ENCODE measurements at places on chromosomes 5 and 9.
A peak's percentile ranks its signal among the peaks of the same experiment; 100 is the strongest.

DNA sequence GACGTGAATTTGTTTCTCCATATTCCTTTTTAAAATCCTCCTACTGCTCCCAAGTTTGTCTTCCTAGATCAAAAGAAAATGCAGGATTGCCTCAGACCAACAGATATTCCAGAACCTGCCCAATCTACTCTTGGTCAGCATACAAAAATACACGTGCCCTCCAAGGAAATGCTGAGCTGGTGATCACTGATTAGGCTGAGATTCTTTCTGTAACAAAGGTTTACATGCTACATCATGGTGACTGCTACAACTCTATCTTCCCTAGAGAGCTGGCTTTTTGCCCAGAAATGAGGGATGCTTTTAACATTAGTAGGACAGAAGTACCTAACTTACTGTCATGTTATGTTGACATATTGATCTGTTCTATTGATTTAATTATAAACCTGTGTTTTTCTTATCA is 35.5 kb downstream of the OR2Y1 start:
- DNase-seq: no peak

- no peak for DNase-seq
Measured at GRCh38 chr5:173317091-173317730, 11.0 kb downstream of the STC2 start.

DNA sequence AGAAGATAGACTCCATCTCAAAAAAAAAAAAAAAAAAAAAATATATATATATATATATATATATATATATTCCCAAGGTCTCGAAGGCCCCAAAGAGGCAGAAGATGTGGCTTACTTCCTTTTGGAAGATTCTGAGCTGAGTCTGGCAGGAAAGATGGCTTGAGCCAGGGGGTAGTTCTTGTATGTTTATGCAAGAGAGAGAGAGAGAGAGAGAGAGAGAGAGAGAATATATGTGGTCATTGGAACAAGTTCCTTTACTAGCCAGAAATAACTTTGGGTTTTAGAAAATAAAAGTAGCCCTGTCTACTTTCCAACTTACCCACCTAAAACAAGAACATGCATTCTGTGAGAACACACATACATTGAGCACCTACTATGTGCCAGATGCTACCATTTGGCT is 17.6 kb downstream of the NCS1 start:
- no peak for DNase-seq

DNA sequence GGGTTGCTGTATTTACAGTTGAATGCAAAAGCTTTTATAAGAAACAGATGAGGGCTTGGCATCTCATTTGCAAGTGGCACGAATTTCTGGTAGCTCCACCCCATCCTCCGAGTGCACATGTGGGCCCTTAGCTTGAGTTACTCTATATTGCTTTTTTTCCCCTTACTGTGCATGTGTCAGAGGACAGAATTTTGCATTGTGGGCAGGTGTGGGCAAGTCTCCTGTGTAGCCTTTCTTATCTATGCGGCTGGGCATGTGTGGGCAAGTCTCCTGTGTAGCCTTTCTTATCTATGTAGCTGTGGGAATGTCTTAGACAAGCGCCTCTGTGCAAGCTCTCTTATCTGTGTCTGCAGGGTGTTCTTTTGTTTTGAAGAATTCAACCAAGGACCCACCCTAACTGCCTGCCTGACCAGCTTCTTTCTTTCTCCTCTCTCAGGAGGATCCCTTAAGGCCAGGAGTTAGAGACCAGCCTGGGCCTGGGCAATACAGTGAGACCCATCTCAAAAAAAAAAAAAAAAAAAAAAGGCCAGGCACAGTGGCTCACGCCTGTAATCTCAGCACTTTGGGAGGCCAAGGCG is 34.1 kb upstream of the SIL1 start:
- DNase-seq: no peak

- DNase-seq: no peak
Measured at GRCh38 chr9:132239518-132239917, 77.7 kb downstream of the NTNG2 start.

DNA sequence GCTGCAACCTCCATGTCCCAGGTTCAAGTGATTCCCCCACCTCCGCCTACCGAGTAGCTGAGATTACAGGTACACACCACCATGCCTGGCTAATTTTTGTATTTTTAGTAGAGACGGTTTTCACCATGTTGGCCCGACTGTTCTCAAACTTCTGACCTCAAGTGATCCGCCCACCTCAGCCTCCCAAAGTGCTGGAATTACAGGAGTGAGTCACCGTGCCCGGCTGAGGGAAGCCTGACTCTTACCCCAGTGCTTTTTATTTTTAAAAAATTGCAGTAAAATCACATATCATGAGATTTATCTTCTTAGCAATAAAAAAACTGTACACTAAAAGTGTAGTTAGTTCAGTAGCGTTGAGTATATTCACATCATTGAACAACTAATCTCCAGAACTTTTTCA is 105.3 kb downstream of the SLIT3 start:
- DNase-seq: no peak

GRCh38 chr9:136506425-136506824 is 23.6 kb upstream of the SEC16A start:
- DNase-seq: no peak

DNA sequence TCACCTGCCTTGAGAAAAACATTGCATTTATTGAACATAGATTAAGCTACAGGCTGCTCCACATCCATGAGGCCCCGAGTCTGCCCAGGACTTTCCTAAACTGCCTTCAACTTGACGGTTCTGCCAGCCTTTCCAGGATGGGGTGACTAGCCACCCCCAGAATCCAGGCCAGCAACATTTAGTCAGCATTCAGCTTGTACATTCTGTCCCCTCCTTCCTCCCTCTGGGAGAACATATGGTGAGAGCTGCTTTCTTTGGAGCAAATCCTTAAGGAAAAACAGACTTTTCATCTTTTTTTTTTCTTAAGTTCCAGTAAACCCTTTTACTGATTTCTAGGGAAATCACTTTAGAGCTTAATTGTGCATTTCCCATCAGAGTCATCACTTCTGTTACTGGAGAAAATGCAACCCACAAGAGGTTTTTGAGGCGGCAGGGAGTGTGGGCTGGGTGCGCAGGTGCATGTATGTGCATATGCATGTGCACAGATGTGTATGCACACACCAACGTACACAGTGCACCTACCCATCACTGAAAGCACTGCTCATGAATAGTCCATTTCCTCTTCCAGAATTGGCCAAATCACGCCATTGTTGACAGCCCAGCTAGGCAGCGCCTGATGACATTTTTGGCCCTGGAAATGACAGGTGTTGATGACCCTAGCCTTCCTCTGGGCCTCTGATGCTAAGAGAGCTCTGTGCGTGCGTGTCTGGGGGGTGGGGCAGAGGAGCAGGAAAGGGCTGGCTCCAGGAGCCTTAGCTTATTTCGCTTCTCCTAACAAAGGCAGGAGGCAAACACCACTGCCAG is 145.6 kb downstream of the HSD17B3 start:
- peak; percentile 46 for DNase-seq

- DNase-seq: no peak
Measured at GRCh38 chr9:70177121-70177520, 81.7 kb upstream of the SMC5 start.

- no peak for DNase-seq
Measured at GRCh38 chr5:86974955-86975354, 292.7 kb upstream of the RASA1 start.

- DNase-seq: peak; percentile 45
Measured at GRCh38 chr5:109411627-109412026, 1.9 kb upstream of the PJA2 start.

GRCh38 chr5:139381837-139382761 is 998 bp downstream of the SLC23A1 start:
- DNase-seq: no peak

DNA sequence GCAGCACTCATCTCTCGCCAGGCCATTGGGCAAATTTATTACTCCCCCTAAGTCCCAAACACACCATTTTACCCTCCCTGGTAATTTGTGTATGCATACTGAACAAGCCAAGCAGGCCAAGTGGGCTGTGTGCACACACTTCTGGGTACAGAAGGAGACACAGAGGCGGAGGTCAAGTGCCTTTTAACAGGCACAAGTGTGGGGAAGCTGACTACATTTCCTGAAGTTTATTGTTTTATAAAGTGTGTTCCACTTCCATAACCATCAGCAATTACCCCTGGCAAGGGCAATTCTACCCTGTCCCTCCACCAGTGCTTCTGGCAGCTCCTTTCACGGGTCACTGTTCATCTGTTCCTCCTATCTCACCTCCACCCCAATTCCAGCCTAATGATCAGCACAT is 93.9 kb downstream of the SETX start:
- DNase-seq: no peak

DNA sequence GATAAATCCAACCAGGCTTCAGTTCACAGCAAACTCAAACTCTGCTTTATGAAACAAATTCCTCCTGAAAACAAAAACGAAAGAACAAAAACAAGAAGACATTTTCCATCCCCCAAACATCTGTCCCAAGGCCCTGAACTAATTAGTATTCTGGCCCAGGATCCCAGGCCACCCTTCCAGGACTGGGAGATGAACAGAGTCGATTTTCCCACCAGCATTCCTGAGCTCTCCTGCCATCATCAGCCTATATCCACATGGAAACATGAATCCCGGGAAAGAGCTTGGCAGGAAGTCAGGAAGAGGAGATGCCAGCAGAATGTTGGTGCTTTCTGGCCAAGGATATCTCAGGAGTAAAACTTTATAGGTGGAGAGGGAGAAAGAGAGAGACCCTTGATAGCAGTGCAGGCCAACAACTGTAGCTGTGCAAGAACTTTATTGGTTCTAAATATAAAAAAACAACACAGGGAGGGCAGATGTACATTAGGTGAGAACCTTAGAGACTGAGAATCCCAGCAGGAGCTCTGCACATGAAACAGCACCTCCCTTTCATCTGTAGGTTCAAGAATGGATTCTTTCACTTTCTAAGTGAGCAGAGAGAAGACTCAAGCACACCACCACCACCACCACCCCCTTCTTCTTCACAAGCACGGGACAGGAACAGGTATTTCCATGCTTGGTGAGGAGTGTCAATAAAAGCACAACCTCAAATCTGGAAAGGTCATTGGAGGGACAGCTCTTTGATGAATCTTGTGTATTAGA is 190.7 kb upstream of the TAS2R1 start:
- DNase-seq: peak; percentile 91

DNA sequence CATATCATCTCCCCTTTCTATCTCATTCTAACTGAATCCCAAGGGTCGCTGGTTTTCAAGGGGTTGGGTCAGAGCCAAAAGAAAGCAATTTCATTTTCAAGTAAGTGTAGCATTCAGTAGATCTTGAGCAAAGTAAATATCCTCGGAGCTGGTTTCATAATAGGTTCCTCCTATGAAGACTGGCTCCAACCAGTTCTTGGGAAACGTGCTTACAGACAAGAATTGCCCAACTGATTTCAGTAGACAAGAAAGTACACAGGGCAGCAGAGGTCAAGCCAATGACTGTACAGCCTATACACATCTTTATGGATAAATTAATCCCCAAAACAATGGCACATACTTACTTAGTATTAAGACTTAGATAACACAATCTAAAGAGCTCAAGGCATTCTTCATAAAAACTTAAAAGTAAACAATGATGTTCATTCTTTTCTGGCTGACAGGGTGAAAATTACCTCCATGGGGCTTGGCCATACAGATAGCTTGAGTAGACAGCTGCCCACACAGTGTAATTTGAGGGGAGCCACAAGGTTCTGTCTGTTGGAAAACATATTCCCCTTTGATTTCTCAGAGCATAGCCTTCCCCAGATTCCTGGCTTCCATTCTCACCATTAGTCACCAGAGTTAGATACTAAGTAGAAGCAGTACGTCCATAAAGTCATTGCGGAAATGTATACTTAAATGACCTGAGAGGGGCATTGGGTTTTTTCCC is 163.9 kb downstream of the ARRDC3 start:
- DNase-seq: no peak

GRCh38 chr9:21580636-21581378 is 98.7 kb upstream of the IFNE start:
- DNase-seq: no peak

GRCh38 chr9:135982499-135983207 is 21.5 kb upstream of the UBAC1 start:
- no peak for DNase-seq

DNA sequence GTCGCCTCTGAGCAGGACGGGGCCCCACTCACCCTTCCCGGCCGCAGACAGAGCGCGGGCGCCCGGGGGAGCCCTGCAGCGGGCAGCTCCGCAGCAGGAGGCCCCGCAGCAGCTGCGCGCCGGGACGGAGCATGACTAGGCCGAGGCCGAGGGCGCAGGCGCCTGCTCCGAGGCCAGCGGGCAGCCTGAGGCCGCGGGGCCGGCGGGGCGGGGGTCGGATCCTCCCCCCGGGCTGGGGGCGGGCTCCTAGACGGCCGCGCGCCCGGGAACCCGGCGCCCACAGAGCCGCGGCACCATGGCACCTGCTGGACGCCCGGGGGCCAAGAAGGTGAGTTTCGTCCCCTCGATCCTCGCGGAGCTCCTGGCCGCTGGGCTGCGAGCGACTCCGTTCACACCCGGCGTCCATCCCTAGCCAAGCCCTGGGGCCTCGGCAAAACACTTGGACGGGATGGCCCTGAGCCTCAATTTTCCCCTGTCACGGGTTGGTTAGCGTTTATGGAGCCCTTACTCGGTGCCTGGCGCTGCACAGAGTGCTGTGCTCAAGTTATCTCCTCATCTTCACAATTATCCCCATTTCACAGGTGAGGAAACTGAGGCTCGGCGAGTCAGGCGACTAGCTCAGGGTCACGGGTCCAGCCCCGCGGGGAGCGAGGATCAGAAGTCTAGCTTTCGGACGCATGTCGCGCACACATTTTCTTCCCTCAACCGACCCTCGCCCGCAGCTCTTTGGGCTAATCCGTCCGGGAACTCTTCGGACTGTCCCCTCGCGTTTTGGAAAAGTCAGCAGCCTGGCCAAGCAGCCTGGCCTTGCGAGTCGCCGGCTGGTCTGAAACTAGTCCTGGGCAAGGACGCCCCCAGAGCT is at the start of the genes BHMT2 and DMGDH:
BHMT2 (plus strand) TSS at position 280 of the 862 bp plus-strand sequence; CDS start at position 296, 16 bp downstream.
DMGDH (minus strand) TSS at position 187 of the 862 bp plus-strand sequence; CDS start at position 133, 54 bp downstream.
- DNase-seq: peak; percentile 56

- no peak for DNase-seq
Measured at GRCh38 chr5:154756009-154756867, 1.1 kb downstream of the LARP1 start.

DNA sequence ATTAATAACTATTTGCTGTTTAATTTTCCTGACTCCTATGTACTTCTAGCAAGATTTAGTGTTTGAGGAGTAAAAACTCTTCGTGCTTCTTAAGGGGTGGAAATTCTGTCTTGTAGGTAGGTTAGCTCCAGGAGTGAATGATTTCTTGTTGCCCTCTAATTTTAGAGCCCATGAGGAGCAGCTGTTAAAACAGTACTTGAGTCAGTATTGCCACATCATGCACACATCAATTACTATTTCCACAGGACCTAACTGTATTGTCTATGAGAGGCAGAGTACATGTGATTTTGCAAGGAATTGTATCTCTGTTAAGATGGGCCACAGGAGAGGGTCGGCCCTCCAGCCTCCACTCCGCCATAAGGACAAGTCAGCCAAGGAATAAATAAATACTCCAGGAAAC is 91.2 kb downstream of the PDZD2 start:
- DNase-seq: no peak

DNA sequence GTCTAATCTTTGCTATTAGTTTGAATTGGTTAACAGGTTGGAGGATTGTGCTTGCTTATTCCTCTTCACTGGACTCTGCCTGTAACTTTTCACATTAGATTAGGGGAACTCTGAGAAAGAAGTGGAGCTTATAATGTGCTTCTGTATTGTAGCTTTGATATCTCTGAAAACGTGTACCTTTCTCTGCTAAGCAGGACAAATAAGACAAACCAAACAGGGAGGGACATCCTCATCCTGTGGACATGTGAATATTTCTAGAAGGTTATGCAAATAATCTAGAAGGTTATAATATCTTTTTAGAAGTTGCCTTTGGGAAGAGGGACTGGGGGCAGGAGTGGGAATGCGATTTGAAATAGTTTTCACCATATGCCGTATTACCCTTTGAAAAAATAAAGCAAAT is 11.7 kb downstream of the IQGAP2 start:
- no peak for DNase-seq

GRCh38 chr5:157252711-157253465 is 13.0 kb upstream of the CYFIP2 start:
- DNase-seq: no peak

Measured in tongue (tissue), 3 donors.